NCI-H1694 (cell line): ENCODE measurements at places on chromosomes 7 and 10.

DNA sequence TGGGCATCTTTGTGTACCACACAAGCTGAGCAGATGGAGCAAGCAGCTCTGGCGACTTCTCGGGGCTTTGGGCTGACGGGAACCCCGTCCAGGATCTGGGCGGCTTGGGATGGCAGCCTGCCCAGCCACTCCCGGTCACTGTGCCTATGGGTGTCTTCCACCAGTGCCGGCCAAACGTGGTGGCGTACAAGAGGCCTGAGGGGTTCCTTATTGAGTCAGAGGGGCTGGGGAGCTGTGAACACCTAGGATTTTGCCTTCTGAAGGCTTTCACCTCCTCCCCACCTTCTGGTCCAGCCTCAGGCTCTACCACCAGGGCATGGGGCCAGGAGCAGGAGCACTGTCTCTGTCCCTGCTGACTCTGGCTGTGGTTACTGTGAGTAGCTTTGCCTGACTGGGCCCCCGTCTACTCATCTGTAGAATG lies 71.8 kb upstream of the PPIF start:
- no peak for DNase-seq

GRCh38 chr10:121594623-121595350 lies 3.5 kb downstream of the FGFR2 start:
- no peak for DNase-seq

DNA sequence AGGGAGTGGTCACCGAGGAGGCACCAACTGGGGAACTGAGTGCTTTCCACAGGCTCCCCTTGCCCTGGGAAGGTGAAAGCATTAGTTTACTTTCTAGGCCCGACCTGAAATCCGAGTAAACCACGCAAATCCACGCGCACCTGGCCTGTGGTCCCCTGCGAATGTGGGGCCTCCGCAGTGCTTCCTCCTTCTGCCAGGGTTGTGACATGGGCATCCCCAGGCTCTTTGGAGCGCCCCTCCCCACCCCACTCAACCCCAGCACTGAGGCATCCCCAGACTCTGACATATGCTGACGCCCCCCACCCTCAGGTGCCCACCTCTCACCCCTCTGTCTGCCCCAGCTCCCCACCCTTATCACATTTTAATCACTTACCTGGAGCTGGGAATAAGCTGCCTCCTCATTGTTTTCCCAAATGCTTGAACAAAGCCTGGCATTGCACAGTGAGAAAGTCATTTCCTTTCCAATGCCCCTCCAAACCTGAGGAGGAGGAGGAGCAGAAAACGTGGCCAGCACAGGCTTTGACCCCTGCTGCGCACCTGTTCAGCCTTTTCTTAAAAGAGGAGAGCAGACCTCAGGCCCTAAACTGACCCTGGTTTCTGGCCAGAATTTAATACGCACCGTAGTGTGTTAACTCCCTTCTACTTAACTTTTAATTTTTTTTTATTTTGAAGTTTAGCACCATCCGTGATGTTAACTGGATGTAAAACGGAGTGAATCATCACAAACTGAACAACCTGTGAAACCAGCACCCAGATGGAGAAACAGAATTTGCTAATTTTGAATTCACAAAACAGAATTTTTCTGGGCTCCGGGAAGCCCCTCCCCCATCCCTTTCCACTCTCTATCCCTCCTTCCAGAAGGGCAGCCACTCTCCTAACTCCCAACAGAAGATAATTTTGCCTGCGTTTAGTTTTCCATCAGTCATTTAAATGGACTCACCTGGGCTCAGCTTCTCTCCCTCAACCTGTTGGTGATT lies 129.4 kb downstream of the WDR11 start:
- no peak for DNase-seq

- peak; percentile 11 for DNase-seq
These were observed 7.5 kb upstream of the DNAJC1 start for GRCh38 chr10:22010973-22011408.

DNA sequence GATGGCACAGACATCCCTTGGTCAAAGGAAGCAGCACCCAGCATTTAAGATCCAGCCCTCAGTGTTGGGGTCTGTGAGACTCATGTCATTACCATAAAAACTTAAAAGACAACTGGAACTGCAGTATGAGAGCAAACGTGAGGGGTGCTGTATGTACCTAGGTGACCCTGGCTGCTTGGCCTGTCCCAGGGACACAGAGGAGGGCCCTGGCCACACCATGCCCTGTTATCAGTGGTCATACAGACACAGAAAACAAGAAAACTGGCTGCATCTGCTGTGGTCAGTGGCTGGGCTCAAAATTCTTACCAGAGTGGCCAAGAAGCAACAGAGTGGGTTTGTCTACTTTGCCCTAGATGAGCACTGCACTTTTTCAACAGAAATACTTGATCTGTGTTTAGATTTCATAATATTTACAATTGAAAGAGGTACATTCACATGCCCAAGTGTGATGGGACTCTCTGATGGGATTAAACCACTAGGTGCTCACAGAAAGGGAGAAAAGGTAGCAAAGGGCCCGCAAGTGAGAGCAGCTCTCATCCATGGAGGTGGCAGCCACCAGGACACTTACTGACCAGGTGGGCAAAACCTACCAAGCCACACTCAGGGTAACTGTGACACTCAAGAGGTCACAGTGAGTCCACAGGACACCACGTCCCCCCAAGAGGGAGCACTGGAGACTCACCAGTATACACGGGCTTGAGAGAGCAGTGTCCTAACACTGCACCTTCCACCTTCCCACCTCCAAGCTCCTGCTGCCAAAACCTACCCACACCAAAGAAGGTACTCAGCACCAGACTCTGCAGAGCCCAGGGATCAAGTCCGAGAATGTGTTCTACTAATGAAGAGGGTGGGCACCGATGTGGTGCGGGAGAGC lies 68.1 kb upstream of the CAMK2B start:
- no peak for DNase-seq
